Fibroblast of skin of right quadriceps (primary cell): ENCODE measurements at places on chromosomes 4 and X.

DNA sequence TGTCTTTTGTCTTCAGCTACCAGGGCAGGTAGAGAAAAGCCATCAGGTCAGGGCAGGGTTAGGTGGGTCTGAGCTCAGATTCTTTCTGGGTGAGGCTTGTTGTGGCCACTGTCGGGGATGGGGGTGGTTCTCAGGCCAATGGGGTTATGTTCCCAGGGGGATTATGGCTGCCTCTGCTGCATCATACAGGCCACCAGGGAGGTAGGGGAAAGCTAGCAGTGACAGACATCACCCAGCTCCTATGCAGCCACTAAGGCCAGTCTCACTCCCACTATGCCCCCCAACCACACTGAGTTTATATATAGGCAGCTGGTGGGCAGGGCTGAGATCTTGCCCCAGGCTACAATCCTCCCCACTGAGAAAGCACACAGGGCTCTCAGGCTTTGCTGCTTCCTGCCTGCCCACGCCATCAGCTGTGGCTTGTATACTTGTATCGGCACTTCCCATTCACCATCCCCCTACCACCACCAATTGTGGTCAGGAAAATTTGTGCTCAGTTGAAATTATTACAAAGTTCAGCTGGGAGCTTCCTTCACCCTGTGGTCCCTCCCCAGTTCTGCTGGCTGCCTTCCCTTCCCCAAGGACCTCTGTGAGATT lies 72.6 kb upstream of the PTPN13 start:
- DNase-seq, result no peak

- no peak for DNase-seq
These were observed 40.8 kb downstream of the RHOXF2B start for GRCh38 chrX:120036704-120037103.

- no peak for DNase-seq
These were observed 280.2 kb upstream of the SLC7A11 start for GRCh38 chr4:138522366-138522765.

DNA sequence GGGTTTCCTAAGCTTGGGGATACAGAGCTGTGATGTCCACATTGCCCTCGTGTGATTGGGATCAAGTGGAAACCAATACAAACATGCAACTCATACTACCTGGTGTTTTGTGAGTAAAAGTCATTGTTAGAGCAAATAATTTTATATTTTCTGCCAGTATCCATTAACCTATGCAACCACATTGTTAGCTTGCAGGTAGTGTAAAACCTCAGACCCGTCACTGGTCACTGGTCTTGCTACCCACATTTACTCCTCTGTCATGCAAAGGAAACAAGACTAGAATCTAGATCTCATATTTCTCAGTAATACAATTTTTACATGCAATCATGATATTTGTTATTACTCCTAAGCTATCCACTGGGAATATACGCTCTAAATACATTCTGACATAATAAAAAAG lies 324.3 kb upstream of the NDST4 start:
- DNase-seq, result no peak

DNA sequence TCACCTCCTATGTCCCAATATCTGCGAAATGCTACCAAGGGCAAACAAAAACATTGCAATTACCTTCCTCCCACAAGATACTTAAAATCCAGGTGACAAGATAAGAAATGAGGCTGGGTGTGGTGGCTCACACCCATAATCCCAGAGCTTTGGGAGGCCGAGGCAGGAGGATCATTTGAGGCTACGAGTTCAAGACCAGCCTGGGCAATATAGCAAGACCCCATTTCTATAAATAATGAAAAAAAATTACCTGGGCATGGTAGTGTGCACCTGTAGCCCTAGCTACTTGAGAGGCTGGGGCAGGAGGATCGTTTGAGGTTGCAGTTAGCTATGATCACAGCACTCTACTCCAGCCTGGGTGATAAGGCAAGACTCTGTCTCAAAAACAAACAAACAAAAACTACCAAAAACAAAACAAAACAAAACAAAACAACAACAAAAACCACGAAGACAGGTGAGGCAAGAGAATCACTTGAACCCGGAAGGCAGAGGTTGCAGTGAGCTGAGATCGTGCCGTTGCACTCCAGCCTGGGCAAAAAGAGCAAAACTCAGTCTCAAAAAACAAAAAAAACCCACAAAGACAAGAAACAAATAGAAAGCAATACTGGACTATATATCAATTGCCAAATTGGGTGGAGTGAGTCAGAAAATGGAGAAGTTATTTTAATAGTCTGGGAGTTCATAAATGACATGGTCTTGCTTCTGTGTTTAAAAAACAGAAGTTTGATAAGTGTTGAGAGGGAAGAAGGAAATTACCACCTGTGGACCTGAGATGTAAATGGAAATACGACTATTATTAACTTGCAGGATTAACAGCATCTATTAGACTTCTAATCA lies 176.5 kb downstream of the FBXW7 start:
- DNase-seq, result no peak

GRCh38 chr4:181301735-181302710 lies 941.2 kb upstream of the TENM3 start:
- peak; percentile 55 for DNase-seq

GRCh38 chr4:121462660-121463261 lies 81.9 kb upstream of the QRFPR start:
- DNase-seq, result peak; percentile 64

DNA sequence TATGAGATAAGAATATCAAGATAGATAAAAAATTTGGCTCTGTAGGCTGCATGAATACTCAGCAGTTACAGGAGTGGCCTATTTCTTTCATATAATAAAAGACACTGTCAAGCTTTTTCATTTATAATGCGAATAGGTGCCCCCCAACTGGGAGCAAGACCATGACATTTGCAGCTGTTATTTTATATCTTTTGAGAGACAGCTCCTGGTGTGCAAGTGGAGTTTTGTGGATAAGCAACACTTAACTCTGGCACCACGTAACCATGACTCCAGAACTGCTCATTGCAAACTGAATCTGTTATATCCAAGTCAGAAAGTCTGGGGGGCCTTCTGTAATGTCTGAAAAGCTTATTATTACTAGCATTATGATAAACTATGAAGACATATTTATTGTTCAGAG lies 1372.4 kb downstream of the C4orf33 start:
- DNase-seq, result no peak

DNA sequence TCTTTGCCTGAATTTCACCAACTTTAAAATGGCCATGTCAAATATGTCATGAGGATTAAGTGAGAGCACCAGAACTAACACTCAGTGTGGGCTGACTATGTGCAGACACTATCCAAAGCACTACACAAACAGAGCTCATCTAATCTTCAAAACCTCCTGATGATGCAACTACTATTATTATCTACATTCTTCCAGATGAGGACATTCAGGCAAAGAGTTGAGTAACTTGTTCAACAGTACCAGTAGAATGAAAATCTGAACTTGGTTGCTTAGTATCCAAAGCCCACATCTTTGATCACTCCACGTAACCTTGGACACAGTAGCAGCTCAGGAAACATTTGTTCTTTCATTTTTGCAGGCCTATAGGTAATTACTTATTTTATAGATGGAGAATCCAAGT lies 90.1 kb downstream of the ATP8A1 start:
- DNase-seq, result no peak

- DNase-seq, result peak; percentile 22
These were observed at the start of gene IGSF1 for GRCh38 chrX:131288738-131289511. TSS of gene IGSF1 (minus strand) at chrX:131289306. CDS start at chrX:131286674, 2,632 bp downstream.

GRCh38 chr4:140653718-140654494 lies 85.1 kb upstream of the UCP1 start:
- DNase-seq, result peak; percentile 45

DNA sequence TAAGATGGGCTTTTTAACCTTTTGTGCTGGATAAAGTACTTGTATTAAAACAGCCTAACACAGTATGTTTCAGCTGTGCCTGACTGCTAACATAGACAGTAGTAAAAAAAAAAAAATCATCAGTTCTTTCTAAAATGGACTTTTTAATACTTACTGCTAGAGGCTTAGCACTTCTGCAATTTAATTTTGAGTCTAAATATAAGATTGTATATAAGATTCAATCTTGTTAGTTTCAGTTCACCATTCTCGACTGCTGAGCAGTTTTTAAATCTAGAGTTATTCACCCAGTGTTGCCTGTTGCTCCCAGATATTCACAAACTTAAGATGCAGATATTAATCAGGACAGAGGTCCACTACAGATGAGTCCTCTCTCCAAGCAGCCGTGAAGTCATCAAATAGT lies 6.8 kb downstream of the PLA2G12A start:
- no peak for DNase-seq

DNA sequence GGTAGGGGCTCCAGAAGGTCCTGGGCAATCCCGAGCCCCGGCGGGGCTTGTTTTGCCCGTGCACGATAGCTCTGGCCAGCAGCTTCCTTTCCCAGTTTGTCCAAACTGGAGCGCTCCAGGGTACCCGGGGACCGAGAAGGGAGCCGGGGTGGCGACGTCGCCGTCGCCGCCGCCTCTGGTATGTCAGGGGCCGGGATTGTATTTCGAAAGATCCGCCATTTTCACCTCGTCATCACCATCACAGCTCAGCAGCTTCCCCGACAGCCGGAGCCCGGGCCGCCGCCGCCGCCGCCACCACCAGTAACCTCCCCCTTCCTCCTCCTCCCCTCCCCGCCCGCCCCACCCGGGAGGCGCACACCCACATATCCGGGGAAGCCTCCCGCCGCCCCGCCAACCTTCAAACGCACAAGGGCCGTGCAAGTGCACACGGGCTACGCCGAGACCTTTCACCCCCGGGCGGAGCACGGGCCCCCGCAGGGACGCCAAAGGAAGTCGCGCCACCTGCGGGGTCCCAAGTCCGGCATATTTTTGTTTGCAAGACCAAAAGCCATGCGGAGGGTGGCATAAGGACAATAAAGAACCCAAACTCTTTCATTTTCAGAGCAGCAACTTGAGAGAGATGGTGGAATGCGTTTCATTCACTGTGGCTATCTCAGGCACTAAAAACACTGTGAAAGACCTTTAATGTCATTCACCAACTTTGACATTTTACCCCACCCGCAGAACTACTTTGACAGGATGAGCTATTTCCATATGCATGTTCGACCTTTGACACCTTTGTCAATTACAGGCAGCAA lies at the start of gene LIN54:
LIN54 (minus strand) TSS at position 302 of the 797 bp plus-strand sequence. CDS start 25,979 bp downstream, outside the sequence.
- peak; percentile 73 for DNase-seq

DNA sequence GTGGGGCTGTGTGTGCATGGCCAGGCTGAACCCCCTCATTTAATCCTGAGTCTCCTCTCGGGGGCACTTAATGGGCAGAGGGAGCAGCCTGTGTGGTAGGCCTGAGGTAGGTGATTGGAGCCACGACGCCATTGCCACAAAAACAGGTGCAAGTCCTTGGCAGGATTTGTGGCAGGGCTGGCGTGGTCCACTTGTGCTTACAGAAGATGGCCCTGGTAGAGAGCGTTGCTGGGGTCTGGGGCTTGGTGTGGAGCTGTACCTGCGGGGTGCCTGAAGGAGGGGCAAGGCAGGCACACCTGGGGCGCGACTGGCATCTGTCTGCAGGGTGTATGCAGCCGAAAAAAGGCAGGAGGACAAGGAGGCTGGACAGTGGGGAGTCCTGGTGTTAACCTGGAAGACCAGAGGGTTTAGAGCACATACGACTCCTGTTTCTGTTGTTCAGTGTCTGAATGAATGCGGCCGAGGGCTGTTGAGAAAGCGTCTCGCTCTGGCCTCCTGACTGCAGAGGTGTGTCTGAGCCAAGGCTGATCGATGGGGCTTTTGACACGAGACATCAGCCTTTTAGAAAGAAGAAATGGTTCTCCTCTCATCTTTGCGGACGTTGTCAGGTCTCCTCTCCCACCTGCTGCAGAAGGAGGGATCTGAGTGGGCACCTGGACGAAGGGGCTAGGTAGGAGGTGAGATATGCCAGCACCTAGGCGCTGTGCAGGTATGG lies 52.0 kb downstream of the TBC1D14 start:
- DNase-seq, result no peak

- peak; percentile 11 for DNase-seq
These were observed 1.9 kb upstream of the TCEAL1 start for GRCh38 chrX:103626855-103627254.

DNA sequence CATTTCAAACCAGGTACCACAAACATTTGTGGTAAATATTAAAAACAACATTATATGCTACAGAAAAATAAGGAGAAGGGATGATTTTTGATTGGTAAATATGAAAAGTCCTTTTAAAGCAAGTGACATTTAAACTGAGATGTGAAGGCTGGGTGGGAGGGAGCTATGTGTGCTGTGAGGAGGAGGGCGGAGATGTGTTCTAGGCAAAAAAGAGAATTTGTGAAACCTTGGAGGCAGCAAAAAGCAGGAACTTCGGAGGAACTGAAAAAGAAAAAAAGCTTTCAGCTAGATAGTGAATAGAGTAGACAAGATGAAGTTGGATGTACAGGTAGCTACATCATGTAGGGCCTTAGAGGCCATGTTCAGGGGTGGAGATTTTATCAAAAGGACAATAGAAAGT lies 10.1 kb upstream of the ARAP2 start:
- DNase-seq, result no peak

DNA sequence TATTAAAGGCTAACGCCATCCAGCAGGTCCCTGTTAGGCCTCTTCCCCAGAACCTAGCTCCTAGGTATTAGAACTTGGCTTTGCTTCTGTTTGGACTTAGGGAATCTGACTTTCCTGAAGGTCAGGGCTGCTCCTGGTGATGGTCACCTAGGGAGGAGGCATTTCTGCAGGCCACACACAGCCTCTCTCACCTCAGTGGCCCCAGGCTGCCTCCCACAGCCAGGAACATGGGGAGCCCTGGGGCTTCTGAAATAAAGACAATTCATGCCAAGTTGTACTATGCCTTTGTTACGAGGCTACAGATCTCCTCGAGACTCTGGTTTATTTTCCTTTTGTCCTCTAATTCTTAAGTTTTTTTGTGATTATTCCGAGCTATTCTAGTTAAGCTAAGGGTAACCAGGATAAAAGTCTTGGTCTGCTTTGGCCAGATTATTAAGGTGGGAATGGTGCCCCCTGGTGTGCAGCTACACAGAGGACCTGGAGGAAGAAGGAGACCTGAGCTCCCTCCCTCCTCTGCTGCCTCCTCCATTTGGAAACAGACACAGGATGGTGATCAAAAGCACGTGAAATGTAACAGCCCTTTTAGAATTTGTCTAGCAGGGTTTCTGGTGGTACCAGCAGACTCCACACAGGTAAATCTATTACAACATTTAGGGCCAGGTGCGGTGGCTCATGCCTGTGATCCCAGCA lies 131.0 kb downstream of the DCLK2 start:
- peak; percentile 70 for DNase-seq

GRCh38 chr4:111854494-111855087 lies 290.7 kb upstream of the FAM241A start:
- peak; percentile 57 for DNase-seq

GRCh38 chr4:106343865-106344646 lies 24.5 kb downstream of the GIMD1 start:
- DNase-seq, result no peak
